ENCODE measurements at places on chromosomes 2 and 18. TPM values are rescaled to one million over a fixed set of nuclear protein-coding genes. Genes with fewer than 3 reads are reported as not detected.

DNA sequence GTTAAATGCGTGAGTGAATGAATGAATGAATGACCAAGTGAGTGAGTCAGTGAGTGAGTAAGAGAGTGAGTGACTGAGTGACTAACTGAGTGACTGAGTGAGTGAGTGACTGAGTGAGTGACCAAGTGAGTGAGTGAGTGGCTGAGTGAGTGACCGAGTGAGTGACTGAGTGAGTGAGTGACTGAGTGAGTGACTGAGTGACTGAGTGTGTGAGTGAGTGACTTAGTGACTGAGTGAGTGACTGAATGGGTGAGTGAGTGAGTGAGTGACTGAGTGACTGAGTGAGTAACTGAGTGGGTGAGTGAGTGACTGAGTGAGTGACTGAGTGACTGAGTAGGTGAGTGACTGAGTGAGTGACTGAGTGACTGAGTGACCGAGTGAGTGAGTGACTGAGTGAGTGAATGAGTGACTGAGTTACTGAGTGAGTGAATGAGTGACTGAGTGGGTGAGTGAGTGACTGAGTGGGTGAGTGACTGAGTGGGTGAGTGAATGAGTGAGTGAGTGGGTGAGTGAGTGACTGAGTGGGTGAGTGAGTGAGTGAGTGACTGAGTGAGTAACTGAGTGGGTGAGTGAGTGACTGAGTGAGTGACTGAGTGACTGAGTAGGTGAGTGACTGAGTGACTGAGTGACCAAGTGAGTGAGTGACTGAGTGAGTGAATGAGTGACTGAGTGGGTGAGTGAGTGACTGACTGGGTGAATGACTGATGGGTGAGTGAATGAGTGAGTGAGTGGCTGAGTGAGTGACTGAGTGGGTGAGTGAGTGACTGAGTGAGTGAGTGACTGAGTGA, 11.3 kb downstream of the MAL start:
- DNase-seq, result no peak

DNA sequence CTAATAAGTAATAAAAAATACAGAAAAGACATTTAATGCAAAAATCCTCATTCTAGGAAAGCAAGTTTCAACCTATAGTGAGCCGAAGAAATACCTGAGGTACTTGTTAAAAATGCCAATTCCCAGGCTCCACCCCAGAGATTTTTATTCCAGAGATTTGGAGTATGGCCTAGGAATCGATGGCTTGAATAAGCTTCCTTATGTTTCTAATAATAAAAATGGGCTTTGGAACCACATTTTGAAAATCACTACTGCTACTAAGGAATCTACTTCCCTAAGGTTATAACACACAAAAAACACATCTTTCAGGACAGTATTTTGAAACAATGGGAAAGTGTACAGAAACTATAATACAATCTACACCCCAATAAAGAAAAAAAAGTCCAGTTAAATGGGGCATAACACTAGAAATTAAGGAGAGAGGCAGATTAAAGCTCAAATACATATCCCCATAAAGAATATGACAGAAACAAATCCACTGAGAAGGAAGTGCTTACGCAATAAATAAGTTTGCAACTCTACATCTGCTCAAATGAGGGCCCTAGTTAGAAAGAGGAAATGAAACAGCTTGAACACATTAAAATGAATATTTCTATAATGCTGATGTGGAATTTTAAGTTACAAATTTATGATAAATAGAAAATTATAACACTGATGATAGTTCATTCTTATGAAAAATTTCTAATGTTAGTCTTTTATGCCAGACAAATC, 103.7 kb downstream of the EPB41L3 start:
- DNase-seq, result peak; percentile 35

GRCh38 chr18:49013961-49014604, 63.3 kb upstream of the SMAD7 start:
- DNase-seq, result no peak

DNA sequence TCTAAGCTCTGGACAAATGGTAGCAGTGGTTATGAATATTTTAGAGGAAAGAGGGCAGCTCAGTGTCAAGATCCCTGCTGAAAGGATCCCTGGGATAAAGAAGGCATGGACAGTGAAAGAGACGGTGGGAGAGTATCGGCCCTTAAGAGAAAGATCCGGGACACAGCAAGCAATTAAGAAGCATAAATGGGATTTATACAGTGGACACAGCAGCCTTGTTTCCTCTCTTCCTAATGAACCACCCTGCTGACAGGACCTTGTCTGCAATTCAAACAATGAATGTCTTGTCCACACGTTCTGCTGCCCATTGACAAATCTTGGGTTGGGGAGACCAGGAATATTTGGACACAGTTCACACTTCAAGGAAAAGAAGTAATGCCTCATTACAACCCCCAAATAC, 16.5 kb downstream of the CPLX4 start:
- DNase-seq, result no peak

GRCh38 chr2:54457323-54458023, 1.3 kb downstream of the SPTBN1 start:
- DNase-seq, result no peak

- DNase-seq, result no peak
Observed at GRCh38 chr2:74441170-74441689, 507 bp downstream of the RTKN start.

DNA sequence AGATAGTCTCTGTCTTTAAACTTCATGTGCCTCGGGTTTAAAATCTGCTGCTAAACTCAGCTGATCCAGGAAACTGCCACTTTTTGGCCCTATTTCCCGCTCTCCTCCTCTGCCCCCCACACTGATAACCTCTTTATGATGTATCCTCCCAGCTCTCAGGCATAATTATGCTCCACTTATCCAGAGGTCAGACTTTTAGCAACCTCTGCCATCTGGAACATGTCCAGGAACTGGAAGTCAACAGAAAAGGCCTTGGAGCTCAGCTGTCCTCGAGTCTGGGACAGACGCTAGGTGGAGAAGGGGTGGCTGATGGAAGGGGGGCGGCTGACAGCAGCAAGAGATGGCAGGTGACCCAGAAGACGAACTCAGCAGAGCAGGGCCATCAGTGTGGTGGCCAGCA, 41.2 kb downstream of the ASAP2 start:
- no peak for DNase-seq

- no peak for DNase-seq
Observed at GRCh38 chr2:7601990-7602389, 684.8 kb downstream of the RNF144A start.

- no peak for DNase-seq
Observed at GRCh38 chr2:114405247-114406116, 37.0 kb upstream of the DPP10 start.

GRCh38 chr18:61371111-61371510, 37.9 kb downstream of the CDH20 start:
- DNase-seq, result no peak

- no peak for DNase-seq
Observed at GRCh38 chr2:31505111-31505510, 75.6 kb downstream of the SRD5A2 start.

- no peak for DNase-seq
Observed at GRCh38 chr2:240134956-240135520, 1.1 kb downstream of the COPS9 start.

DNA sequence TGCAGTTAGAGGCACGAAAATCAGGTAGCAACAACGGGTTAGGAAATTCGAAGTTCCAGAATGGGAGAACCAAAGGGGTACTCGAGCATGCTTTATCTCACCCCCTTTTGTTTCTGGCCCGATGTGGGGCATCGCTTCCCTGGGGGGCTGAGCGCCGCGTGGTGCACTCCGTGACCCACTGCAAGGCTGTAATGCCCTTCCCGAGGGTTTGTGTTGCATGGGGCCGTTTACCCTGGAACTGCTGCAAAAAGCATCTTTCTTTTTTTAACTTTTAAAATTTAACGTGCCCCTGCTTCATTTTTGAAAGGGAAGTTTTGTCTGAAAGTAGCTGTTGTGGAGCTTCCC, 4.8 kb downstream of the GDF7 start:
- no peak for DNase-seq

- no peak for DNase-seq
Observed at GRCh38 chr2:134352844-134353243, 99.0 kb downstream of the MGAT5 start.

- peak; percentile 62 for DNase-seq
Observed at GRCh38 chr2:160324161-160324800, 124.2 kb upstream of the ITGB6 start.

DNA sequence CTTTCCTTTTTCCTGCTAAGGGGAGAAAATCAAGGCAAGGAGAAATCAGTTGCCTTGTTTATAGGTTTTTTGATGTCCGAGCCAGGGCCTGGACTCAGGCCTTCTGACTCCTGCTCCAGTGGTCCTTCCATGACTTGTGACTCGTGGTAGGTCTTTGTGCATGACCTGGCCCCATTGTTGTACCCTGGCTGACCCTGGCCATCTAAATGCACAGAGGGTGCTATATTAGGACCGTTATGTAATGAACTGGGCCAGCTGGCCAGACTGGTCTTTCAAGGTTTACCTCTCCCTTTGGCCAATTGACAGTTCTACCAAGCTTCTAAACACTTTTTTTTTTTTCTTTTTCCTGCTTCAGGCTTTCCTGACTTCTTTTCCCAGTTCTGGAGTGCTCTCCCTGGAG, 81.1 kb downstream of the SETBP1 start:
- DNase-seq, result no peak

GRCh38 chr2:14385043-14385442, 247.5 kb upstream of the LRATD1 start:
- DNase-seq, result peak; percentile 6

DNA sequence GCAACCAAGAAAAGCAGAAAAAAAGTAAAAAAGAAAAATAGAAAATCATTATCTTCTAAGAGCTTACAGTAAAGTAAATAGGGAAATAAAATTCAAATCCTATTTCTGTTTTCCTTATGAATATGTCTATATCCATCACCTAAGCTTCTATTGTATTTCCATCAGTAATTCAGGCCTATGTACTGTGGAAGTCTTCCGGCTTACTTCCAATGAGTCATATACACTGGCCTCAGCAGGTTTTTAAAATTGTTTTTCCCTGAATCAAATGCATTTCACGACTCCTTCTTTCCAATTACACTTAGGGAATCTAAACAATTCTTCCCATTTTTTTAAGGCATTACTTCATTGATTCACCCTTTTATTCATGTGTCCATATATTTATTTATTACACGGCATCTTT, 164.7 kb downstream of the CCDC102B start:
- no peak for DNase-seq

GRCh38 chr18:46950064-46950656, 32.8 kb downstream of the KATNAL2 start:
- no peak for DNase-seq

DNA sequence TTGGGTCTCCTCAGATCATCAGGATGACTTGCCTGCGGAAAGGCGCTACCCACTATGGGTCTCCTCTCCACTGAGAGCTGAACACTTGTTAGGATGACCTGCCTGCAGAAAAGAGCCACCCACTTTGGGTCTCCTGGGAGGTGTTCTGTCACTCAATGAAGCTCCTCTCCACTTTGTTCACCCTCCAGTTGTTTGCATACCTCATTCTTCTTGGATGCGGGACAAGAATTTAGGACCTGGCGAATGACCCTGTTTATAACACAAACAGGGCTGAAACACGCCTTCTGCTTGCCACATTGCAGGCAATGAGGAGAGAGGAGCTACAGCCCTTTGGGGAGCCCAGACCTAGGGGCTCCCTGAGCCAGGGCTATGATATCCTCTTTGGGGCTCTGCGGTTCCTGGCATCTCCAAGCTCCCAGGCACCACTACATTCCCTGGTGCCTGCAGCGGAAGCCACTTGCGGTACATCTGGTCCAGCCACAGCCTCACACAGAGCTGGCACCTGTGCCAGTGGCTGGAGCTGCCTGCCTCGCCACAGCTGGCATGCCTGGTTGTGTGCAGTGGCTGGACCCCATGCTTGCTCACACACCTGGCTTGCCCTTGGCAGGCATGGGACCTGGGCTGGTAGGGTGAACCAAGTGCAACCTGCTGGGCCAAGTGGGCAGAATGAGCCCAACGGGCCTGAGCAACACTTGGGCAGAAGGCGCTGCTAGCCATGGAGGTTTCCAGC, 20.6 kb downstream of the ANKRD29 start:
- no peak for DNase-seq

DNA sequence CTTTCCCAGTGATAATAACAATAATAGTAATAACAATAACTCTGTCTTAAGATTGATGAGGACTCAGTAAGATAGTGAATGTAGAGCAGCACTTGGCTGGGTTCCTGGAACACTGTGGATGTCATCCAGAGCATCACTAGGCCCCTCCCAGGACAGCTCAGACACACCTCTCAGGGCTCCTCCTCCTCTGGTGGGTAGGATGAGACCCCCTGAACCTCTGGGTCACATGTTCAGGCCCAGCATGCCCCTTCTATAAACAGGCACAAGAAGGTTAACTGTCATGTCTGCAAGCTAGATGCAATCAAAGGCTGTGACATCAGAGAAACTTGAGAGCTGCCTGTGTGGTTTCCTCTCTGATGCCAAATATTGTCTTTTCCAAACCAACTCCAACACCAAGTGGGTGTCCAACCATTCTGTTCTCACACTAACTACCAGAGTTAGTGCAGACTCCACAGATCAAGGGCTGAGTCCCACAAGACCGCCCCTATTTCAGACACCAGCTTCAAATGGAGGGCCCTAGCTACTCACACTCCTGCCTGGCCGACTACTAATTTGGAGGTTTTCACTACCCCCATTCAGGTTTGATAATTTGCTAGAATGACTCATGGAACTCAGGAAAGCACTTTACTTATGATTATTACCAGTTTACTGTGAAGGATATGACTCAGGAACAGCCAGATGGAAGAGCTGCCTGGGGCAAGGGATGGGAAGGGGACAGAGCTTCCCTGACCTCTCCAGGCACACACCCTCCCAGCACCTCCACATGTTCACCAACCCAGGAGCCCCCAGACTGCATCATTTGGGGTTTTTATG, 46.4 kb upstream of the BZW1 start:
- DNase-seq, result no peak

DNA sequence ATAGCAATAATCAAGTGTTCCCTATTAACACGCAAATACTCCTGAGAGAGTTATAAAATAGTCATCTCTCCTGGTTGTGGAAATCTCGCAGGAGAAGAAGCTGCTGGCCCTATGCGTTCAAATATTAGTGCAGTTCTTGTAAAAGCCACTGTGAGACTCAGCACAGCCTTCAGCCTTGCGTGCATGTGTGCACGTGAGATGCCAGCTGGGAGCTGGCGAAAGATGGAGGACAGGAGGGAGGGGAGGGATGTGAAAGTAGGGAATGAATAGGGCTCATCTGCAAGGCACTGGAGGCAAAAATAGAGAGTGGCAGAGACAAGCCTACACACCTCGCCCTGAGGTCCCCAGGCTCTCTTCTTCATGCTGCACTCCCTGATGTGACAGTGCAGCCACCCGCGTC, 126.5 kb downstream of the INO80D start:
- no peak for DNase-seq

Gene DNAH7
- 0.12 TPM for polyA plus RNA-seq

Gene IL36RN
- 0.12 TPM for polyA plus RNA-seq

Gene SCYGR4
- polyA plus RNA-seq, result not detected

Gene RRM2
- 32.4 TPM for polyA plus RNA-seq

Gene HOXD11
- 1.0 TPM for polyA plus RNA-seq

Gene SOCS6
- polyA plus RNA-seq, result not detected

Gene UPP2
- polyA plus RNA-seq, result 0.08 TPM

Gene HK2
- 7.2 TPM for polyA plus RNA-seq

Gene SLC11A1
- polyA plus RNA-seq, result not detected

All from muscle of arm (tissue), 14 donors.